ENCODE measurements at places on chromosomes 12 and 14. TPM values are rescaled to one million over a fixed set of nuclear protein-coding genes. Genes with fewer than 3 reads are reported as not detected.

Gene BAG5
- 38.9 TPM for total RNA-seq

Gene RBM19
- total RNA-seq: 89.8 TPM

Gene CCDC91
- total RNA-seq: 24.1 TPM

Gene OTOGL
- not detected for total RNA-seq

GRCh38 chr12:106131676-106132075 lies 7.1 kb downstream of the NUAK1 start:
- H3K27ac ChIP-seq: no peak overlapping the region
- no peak for DNase-seq
- peaks cover 42% of the 10 kb centered on the region for H3K27me3 ChIP-seq
- H3K4me3 ChIP-seq: no peak overlapping the region
- H3K36me3 ChIP-seq: no peaks in the 10 kb centered on the region

DNA sequence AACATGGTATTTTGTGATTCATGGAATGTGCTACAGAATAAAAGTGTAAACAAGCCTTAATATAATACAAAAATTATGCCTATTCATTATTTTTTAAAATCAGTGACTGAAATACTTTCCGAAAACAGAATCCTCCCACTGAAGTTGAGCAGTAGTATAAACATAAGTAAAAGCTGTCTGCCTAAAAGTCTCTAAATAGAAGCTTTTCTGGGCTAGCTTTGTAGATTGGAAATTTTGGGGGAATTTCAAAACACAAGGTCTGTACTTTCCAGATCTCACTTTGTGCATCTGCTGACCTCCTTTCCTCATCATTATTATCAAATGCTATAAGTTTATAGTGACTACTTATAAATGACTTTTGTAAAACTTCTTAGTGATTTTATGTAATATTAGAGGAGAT lies 80.4 kb upstream of the TRHDE start:
- H3K36me3 ChIP-seq: no peaks in the 10 kb centered on the region
- H3K27me3 ChIP-seq: no peaks in the 10 kb centered on the region
- H3K4me1 ChIP-seq: no peaks in the 10 kb centered on the region

DNA sequence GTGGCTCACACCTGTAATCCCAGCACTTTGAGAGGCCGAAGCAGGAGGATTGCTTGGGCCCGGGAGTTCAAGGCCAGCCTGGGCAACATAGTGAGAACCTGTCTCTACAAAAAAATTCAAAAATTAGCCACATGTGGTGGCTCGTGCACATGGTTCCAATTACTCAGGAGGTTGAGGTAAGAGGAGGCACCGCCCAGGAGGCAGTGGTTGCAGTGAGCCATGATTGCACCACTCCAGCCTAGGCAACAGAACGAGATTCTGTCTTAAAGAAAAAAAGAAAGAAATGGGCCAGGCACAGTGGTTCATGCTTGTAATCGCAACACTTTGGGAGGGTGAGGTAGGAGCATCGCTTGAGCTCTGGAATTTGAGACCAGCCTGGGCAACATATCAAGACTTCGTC lies 33.5 kb downstream of the MAP1LC3B2 start:
- peaks cover 24% of the 10 kb centered on the region for H3K4me1 ChIP-seq
- no peaks in the 10 kb centered on the region for H3K36me3 ChIP-seq
- H3K27me3 ChIP-seq: no peaks in the 10 kb centered on the region
- peak overlapping the region; percentile 51 for H3K27ac ChIP-seq
- DNase-seq: no peak

DNA sequence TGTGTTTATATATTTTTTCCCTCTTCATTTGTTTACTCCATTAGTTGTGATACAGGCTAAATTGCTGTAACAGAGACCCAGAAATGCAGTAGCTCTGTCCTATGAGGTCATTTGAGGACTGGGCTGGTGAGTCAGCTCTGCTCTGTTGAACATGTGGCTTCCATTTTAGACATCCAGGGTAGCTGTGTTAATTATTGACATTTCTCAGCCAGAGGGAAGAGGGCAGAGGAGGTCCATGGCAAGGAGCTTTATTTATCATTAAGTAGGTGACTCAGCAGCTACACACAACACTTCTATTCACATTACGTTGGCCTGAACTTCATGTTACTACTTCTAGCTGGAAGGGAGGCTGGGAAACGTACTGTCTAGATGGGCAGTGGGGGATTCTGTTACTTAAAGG lies 85.4 kb downstream of the PTCSC3 start:
- DNase-seq: no peak
- no peaks in the 10 kb centered on the region for H3K4me1 ChIP-seq
- no peaks in the 10 kb centered on the region for H3K36me3 ChIP-seq
- H3K4me3 ChIP-seq: no peak overlapping the region
- no peak overlapping the region for H3K27ac ChIP-seq
- H3K27me3 ChIP-seq: peaks cover 15% of the 10 kb centered on the region

- no peak overlapping the region for H3K4me3 ChIP-seq
- no peaks in the 10 kb centered on the region for H3K4me1 ChIP-seq
- peaks cover 19% of the 10 kb centered on the region for H3K27me3 ChIP-seq
- H3K36me3 ChIP-seq: peaks cover 1% of the 10 kb centered on the region
These were observed 40.9 kb upstream of the FZD10 start for GRCh38 chr12:130121226-130122000.

DNA sequence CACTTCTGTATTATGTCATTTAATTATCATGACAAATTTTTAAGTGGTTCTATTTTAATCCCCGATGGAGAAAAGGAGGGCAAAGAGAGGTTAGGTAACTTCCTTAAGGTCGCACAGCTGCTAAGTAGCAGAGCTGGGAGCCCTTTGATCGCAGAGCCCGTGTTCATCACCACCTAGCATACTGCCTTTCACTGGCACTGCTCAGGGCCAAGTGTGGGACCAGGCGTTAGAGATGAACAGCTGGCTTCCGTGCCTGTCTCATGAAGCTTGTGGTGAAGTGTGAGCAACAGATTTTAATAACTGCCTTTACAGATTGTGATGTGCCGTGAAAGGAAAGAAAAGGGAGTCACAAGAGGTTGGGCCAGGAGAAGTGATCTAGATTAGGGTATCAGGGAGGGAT lies 273.6 kb downstream of the AKAP6 start:
- H3K27ac ChIP-seq: no peak overlapping the region
- H3K36me3 ChIP-seq: no peaks in the 10 kb centered on the region
- no peak for DNase-seq
- H3K27me3 ChIP-seq: no peaks in the 10 kb centered on the region
- no peaks in the 10 kb centered on the region for H3K4me1 ChIP-seq

GRCh38 chr14:103078420-103078749 lies 5.6 kb upstream of the LBHD2 start:
- no peaks in the 10 kb centered on the region for H3K4me1 ChIP-seq
- no peaks in the 10 kb centered on the region for H3K36me3 ChIP-seq
- H3K4me3 ChIP-seq: no peak overlapping the region
- no peak overlapping the region for H3K27ac ChIP-seq

GRCh38 chr14:73462048-73462715 lies 3.8 kb upstream of the NUMB start:
- no peak overlapping the region for H3K27ac ChIP-seq
- H3K4me3 ChIP-seq: no peak overlapping the region
- H3K27me3 ChIP-seq: no peaks in the 10 kb centered on the region
- H3K4me1 ChIP-seq: peaks cover 39% of the 10 kb centered on the region
- DNase-seq: no peak

DNA sequence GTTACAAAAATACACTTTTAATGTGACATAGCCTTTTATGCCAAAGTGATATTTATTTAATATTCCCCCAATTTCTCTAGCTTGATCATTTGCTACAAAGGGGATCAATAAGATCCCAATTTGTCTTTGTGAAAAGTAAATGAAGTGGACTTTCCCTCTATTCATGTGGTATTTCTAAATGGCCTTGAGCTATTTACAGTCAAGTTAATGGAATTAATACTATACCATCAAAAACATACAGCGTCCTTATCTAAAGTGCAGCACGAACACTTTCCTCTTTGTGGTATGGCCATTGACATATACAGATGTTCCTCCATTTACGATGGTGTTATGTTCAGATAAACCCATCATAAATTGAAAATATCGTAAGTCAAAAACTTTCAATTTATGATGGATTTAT lies 23.2 kb downstream of the CFL2 start:
- no peaks in the 10 kb centered on the region for H3K27me3 ChIP-seq
- H3K36me3 ChIP-seq: no peaks in the 10 kb centered on the region
- H3K4me1 ChIP-seq: peaks cover 10% of the 10 kb centered on the region
- no peak overlapping the region for H3K27ac ChIP-seq

DNA sequence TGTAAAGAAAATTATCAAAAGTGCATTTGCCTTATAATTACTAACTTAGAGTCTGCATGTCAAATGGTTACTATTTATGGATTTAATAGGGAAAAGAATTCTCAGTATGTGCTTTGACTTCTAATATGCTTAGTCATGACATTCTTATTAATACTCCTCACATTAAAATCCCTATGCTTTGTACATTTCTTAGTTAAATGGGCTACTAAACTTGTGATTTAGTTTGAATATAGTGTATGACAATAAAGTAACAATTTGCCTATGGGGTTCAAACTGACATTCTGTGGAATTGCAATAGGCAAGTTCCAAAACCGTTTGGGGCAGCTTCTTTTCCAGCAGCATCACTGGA lies 361.9 kb upstream of the TMTC1 start:
- no peaks in the 10 kb centered on the region for H3K4me1 ChIP-seq
- H3K36me3 ChIP-seq: no peaks in the 10 kb centered on the region
- DNase-seq: no peak
- H3K4me3 ChIP-seq: no peak overlapping the region
- H3K27ac ChIP-seq: no peak overlapping the region
- no peaks in the 10 kb centered on the region for H3K27me3 ChIP-seq

DNA sequence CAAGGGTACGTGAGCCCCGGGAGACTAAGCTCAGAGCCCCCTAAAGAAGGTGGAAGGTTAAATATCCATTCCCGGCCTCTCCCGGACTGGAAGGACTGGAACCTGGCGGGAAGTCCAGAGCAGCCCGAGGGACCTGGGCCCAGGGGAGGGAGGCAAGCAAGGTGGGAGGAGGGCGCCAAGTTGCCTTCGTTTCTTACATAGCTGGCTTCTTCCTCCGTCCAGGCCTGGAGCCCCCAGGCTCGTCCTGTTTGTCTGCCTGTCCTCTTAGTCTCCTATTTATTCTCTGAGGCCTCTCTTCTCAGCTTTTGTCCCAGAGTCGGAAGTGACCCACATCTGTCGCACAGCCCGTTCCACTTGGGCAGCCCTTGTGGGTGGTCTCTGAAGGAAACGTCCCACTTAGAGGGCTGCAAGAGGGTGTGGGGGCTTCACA lies 745 bp downstream of the PCK2 start:
- peak; percentile 14 for DNase-seq
- peaks cover 33% of the 10 kb centered on the region for H3K4me1 ChIP-seq

- peak overlapping the region; percentile 96 for H3K27ac ChIP-seq
- DNase-seq: peak; percentile 11
- H3K4me3 ChIP-seq: peak overlapping the region; percentile 99
- no peaks in the 10 kb centered on the region for H3K27me3 ChIP-seq
- H3K36me3 ChIP-seq: peaks cover 51% of the 10 kb centered on the region
- peaks cover 60% of the 10 kb centered on the region for H3K4me1 ChIP-seq
These were observed 2.3 kb downstream of the DGLUCY start for GRCh38 chr14:91115986-91116770.

DNA sequence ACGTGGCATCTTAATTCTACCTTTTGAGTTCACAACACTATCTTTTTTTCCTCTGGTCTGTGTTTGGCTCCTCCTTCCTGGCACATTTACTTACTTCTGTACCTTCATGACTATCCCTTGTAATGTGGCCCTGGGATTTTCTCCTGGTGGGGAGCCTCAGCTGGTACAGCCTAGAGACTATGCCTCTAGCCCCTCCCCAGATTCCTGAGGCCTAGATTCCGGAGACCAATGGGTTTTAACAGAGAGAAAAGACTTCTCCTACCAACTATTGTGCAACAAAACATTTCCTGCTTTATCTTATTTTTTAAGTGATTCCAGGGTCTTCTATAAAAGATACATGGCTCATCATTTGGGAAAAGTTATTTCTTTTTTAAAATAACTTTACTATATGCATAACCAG lies 216.2 kb upstream of the KRR1 start:
- no peak overlapping the region for H3K27ac ChIP-seq
- H3K27me3 ChIP-seq: no peaks in the 10 kb centered on the region
- DNase-seq: no peak
- no peak overlapping the region for H3K4me3 ChIP-seq
- H3K4me1 ChIP-seq: peaks cover 10% of the 10 kb centered on the region
